ENCODE measurements at places on chromosomes 6 and 20. TPM values are rescaled to one million over a fixed set of nuclear protein-coding genes. Genes with fewer than 3 reads are reported as not detected.

EGFL8 gene
- total RNA-seq: 2.2 TPM

SLCO4A1 gene
- total RNA-seq: 7.7 TPM

RSPH9 gene
- total RNA-seq: 0.13 TPM

LY6G6C gene
- total RNA-seq: not detected

HLA-DQB2 gene
- total RNA-seq: not detected
